ENCODE measurements at places on chromosomes 13 and 19.
A peak's percentile ranks its signal among the peaks of the same experiment; 100 is the strongest.

DNA sequence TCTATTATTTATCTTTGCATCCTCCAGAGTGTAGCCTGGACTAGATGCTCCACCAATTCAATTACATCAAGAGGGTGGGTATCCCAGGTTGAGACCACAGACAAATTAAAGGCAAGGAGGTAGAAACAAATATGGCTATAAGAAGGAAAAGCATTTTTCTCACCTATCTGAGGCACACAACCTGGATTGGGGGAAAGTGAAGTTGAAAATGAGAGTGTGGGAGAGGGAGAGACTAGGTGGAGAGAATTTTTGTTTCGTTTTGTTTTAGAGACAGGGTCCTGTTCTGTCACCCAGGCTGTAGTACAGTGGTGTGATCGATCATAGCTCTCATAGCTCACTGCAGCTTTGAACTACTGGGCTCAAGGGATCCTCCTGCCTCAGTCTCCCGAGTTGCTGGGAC lies 5.8 kb upstream of the PRODH2 start:
- DNase-seq: no peak

GRCh38 chr13:30742901-30743300 lies 7.6 kb downstream of the ALOX5AP start:
- no peak for DNase-seq

- no peak for DNase-seq
These were observed 12.3 kb upstream of the ZBTB32 start for GRCh38 chr19:35692010-35692409.

GRCh38 chr19:14450168-14450874 lies 17.2 kb downstream of the PKN1 start:
- peak; percentile 26 for DNase-seq

GRCh38 chr13:45925151-45925550 lies 73.6 kb upstream of the SIAH3 start:
- no peak for DNase-seq

DNA sequence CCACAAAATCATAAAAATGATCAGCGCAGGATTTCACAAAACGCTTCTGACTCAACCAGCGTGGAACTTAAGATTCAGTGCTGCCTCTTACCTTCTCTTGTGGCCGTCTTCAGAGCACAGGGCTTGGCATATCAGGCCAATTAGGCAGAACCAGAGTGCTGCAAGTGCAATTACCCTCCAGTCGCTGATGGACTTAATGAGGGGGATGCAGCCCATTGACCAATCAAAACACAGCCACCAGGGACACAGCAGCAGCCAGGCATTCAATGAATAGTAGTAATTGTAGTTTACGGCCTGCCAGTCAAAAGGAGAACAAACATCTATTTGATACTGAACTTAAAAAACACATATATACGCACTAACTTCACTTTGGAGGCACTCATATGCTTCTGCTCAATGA lies 38.2 kb downstream of the TMTC4 start:
- DNase-seq: no peak

- no peak for DNase-seq
These were observed 368.8 kb downstream of the SUCLA2 start for GRCh38 chr13:47632311-47632710.

DNA sequence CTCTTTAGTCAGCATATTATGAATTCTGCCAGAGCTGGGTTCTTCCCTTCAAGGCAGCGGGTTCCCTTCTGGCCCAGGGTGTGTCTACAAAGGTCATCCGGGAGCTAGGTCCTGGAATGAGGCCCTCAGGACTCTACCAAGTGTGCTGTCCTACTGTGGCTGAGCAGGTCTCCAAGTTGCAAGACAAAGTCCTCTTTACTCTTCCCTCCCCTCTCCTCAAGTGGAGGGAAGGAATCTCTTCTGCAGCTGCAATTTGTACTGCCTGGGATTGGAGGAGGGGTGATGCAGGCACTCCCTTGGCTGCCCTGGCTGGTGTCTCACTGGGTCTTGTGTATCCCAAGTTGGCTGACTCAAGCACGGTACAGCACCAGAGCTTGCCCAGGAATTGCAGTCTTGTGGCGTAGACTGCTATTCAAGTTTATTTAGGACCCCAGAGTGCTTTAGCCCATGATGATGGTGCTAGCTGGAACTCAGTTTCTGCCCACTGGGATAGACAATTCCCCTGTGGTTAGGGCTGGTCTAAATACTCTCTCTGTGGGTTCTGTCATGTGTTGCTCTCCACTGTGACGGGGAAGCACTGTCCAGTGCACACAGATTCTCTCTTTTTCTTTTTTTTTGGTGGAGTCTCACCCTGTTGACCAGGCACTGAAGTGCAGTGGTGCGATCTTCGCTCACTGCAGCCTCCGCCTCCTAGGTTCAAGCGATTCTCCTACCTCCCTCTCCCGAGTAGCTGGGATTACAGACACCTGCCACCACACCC lies 28.5 kb downstream of the RFC3 start:
- DNase-seq: no peak

DNA sequence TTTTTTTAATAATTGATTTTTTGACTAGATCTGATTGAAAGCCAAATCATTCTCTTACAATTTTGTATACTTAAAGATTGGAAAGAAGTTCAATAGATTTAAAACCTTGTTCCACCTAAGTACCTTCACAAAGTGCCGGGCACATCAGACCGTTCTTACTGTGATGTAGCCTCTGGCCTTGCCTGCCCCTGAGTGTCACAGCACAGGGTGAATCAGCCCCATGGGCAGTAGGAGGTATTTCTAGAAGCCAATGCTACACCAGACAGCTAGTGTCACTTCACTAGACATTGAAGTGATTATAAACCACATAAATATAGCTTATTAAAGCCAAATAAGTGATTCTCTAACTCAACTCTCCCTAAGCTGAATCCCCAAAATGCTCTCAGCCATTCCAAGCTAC lies 131.3 kb downstream of the LACC1 start:
- no peak for DNase-seq

GRCh38 chr19:2631213-2631821 lies 71.2 kb downstream of the GNG7 start:
- no peak for DNase-seq

GRCh38 chr13:20684041-20684440 lies 19.5 kb upstream of the IL17D start:
- DNase-seq: no peak

DNA sequence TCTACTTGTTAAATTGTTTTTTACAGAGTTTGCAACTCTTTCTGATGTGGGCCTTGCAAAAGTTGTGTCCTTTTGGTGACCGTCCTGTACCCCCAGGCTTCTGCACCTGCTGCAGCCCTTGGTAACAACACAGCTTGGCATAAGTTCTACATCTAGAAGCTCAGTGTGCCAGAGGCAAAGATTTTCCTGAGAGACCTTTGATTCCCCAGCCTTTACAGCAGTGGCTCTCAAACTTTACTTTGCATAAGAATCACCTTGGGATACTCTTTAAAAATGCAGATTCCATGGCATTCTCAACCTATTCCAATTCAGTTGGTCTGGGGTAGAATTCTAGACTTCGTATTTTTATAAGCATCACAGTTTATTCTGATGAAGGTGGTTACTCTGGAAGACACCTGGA lies 260.9 kb downstream of the DCT start:
- no peak for DNase-seq

DNA sequence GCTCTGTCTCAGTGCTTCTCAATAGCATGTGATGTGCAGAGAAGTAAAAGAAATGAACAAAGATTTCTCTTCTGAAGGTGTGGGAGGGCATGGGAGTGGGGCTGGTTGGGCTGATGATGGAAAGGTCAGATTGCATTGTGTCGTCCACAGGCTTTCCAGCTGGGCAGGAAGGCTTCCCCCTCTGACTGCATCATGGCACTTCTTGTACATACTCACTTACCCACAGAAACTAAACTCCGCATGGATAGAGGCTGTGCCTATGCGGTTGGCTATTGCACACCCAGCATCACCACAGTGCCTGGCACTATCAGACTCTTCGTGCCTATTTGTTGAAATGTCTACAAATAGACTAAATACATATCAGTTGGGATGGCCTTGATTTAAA lies 24.4 kb upstream of the TNFSF11 start:
- DNase-seq: no peak

DNA sequence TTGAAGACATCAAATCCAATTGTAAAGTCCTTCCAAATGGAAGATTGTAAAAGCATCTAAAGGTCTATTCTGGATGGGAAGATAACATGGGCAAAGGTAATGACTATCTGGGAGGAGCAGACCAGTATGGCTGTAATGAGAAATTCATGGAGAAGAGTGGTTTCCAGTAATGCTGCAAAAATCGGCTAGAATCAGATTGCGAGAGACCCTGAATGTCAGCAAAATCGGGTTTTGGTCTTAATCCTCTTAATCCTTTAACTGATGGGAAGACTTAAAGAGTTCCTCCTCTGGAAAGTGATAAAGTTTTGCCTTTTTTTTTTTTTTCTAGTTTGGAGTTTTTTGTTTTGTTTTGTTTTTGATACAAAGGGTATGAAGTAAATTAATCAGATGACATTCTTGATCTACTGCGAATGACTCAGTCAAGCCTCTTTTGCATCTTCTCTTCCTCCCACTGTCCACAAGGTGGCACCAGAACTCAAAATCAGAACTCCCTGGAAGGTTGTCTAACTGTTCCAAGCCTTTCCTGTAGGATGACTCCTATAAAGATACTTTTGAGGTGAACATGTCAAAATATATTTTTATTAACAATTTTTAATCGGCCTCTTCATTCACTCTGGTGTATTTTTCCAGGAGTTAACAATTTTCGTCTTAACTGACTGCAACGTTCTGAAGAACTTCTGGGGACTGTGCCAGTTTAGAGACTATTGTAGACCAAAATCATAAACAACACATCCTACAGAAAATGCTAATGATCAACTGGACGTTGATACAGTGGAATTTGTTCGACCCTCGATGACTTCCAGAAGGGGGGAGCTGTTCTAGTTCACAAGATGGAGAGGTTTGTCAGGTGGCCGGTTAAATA lies 213.3 kb upstream of the MIR17HG start:
- no peak for DNase-seq

DNA sequence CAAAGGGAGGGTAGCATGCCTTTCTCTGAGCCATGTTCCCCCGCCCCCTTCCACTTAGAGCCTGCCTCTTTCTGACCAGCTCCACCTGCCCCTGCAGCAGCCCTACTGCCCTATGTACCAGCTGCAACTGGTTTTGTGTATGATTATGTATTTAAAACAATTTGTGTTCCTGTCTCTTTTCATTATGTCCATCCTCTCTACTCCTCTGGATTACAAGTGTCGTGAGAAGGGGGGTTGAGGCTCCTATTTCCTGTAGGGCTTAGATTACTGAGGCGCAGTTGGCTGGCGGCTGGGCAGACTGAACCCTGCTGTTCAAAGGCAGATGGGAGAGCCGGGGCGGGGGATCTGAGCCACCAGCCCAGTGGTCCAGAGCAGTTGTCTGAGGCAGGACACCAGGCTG lies 213.3 kb downstream of the KCNRG start:
- no peak for DNase-seq

GRCh38 chr13:21522847-21523246 lies 63.7 kb upstream of the ZDHHC20 start:
- no peak for DNase-seq

- peak; percentile 60 for DNase-seq
These were observed 4.7 kb upstream of the PRMT1 start for GRCh38 chr19:49672131-49672919.

- DNase-seq: no peak
These were observed 10.4 kb upstream of the RASA3 start for GRCh38 chr13:114142640-114143490.

GRCh38 chr13:85266331-85266730 lies 532.9 kb downstream of the SLITRK6 start:
- DNase-seq: no peak

DNA sequence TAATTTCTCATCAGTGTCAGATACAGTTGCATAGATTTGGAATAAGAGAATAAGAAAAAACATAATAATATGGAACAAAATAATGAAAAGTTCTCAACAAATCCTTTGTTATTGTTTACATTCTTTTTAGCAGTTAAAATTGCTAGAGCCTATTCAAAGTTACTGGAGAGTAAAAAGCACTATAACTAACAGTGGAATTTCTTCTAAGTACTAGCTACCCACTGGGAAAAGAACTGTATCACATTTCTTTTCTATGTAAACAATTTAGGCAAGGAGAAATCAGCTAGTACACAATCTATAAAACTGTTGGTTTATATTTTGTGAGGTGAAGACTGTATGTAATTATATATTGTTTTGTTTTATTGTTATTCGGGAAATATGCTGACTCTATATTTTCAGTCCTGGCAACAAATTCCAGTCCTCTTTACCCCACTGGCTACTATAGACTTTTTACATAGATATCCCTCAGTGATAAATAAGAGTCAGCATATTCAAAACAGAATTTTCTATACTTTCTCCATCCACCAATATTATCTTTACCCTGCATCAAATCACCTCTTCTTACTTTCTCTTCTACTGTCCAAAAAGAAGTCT lies 222.0 kb downstream of the PCDH9 start:
- no peak for DNase-seq

- no peak for DNase-seq
These were observed 6.3 kb downstream of the CDADC1 start for GRCh38 chr13:49254007-49254406.

GRCh38 chr13:107801621-107802020 lies 413.7 kb downstream of the LIG4 start:
- DNase-seq: no peak

DNA sequence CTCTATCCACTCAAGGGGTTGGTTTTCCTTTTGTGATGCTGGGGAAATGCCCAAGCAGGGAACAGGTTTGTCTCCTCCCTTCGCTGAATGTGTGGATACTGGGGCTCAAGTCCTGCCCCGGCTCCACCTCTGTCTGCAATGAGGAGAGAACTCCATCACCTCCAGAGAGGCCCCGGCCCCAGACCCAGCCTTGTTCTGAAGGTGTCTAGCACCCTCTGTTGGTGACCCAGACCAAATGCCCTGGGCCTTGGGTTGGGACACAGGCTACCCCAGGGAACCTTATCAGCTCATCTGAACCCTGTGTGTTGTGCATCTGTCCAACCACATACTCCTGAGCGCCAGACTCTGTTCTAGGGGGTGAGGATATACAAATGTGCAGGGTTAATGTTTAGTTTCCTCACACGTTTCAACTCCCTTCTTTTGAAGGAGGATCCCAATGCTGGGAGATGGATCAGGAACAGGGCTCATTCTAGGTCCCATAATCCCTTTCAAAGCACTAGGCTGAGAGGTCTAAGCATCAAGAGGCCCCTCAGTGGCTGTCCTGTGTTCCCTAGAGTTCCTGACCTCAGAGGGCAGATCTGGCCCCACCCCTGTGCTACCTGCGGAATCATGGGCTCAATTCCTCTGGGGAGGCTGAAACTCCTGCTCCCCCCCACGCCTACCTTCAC lies 112.5 kb upstream of the SLC7A1 start:
- DNase-seq: no peak

GRCh38 chr19:38617283-38617763 lies 430 bp downstream of the MAP4K1 start:
- DNase-seq: no peak

DNA sequence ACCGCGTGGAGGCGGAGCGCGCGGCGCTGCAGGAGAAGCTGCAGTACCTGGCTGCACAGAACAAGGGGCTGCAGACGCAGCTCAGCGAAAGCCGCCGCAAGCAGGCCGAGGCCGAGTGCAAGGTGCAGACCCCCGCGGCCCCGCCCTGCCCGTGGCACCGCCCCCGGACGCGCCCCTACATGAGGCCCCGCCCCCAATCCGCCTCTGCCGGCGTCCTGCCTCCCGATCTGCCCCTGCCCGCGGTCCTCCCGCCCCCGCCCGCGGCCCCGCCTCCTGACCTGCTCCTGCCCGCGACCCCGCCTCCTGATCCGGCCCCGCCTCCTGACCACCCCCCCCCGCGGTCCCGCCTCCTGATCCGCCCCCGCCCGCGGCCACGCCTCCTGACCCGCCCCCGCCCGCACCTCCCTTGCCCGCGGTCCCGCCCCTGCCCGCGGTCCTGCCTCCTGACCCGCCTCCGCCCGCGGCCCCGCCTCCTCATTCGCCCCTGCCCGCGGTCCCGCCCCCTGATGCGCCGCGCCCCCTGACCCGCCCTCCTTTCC lies 11.7 kb downstream of the PRR36 start:
- DNase-seq: peak; percentile 64

- DNase-seq: no peak
These were observed 3.8 kb downstream of the CNOT3 start for GRCh38 chr19:54141356-54141755.

Measured in stimulated activated CD8-positive, alpha-beta memory T cell treated with anti-CD3 and anti-CD28 coated beads, Interleukin-7, amount 100 ng/mL, for 4 hours (primary cell).